ENCODE measurements at places on chromosomes 3 and 15. TPM values are rescaled to one million over a fixed set of nuclear protein-coding genes. Genes with fewer than 3 reads are reported as not detected.

The FANCD2OS gene
- total RNA-seq, result not detected

The SPG21 gene
- 36.4 TPM for total RNA-seq

The PLCB2 gene
- total RNA-seq, result 12.3 TPM

The TP63 gene
- 0.56 TPM for total RNA-seq

The PLCL2 gene
- 60.5 TPM for total RNA-seq

The ISLR2 gene
- total RNA-seq, result 8.7 TPM

The CRABP1 gene
- not detected for total RNA-seq

The PHLDB2 gene
- 148 TPM for total RNA-seq

The LSMEM2 gene
- total RNA-seq, result 33.6 TPM

The AHSG gene
- not detected for total RNA-seq

The WHAMM gene
- total RNA-seq, result 7.7 TPM

The OIP5 gene
- not detected for total RNA-seq

The ZNF860 gene
- 0.22 TPM for total RNA-seq

The GPR149 gene
- not detected for total RNA-seq

The CLASP2 gene
- 70.1 TPM for total RNA-seq

The MESP1 gene
- 2.1 TPM for total RNA-seq

The ARHGEF26 gene
- total RNA-seq, result 0.74 TPM

The CHST2 gene
- 1.8 TPM for total RNA-seq

The MAGI1 gene
- 19.4 TPM for total RNA-seq

The TPRG1 gene
- 3.1 TPM for total RNA-seq

The USP8 gene
- total RNA-seq, result 43.5 TPM

The PRSS50 gene
- 0.34 TPM for total RNA-seq

The PAQR9 gene
- 14.1 TPM for total RNA-seq

The IQCH gene
- total RNA-seq, result 1.3 TPM

The GNB4 gene
- 48.2 TPM for total RNA-seq

All from heart right ventricle (tissue), 16 donors.